ENCODE measurements at places on chromosomes 5 and 9. TPM values are rescaled to one million over a fixed set of nuclear protein-coding genes. Genes with fewer than 3 reads are reported as not detected.

CORO2A gene
- 4.1 TPM for total RNA-seq

- no peak for DNase-seq
These were observed 197.1 kb downstream of the NR3C1 start for GRCh38 chr5:143206196-143207053.

- no peak for DNase-seq
These were observed 18.4 kb upstream of the ERCC6L2 start for GRCh38 chr9:95857124-95857523.

DNA sequence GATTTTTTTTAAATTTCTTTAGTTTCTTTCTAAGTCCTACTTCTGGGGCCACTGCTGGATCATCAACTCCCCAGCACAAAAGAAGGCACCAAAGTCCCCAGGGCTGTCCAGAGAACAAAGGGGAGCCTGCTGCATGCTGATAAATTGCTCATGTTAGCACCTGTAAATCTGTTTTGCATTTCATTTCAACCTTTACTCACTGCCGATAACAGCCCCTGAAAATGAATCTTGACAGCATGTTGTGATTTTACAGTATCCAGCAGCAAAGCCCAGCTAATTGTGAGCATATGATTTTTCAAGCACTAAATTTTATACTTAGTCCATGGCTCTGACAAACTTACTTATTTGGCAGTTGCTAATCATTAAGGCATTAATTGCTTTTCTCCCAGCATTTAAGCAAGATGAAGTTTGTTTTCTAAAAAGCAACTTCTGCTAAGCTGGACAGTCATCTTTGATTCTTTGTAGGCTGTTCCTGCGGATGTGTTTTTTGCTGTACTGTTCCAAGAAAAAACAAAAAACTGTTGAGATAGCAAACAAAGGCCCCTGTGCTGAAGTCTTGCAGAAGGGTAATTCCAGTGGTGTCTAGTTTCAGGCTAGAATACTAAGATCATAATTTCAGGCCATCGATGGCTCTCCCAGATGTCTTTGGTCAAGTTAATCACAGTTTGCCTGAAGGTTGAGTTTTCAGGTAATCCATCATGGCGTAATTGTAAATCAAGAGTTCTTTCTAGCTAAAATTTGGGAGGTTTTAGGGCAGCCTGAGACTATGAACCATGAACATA lies 73.1 kb upstream of the GAS1 start:
- no peak for DNase-seq
